ENCODE measurements at places on chromosomes 3 and 15. TPM values are rescaled to one million over a fixed set of nuclear protein-coding genes. Genes with fewer than 3 reads are reported as not detected.

GRCh38 chr3:14646589-14647413 is 4.8 kb upstream of the CCDC174 start:
- peaks cover 3% of the 10 kb centered on the region for H3K36me3 ChIP-seq
- no peak overlapping the region for H3K27ac ChIP-seq
- H3K4me3 ChIP-seq = no peak overlapping the region
- H3K27me3 ChIP-seq = peaks cover 15% of the 10 kb centered on the region

GRCh38 chr3:181694805-181695660 is 16.7 kb upstream of the SOX2 start:
- H3K4me1 ChIP-seq = peaks cover 8% of the 10 kb centered on the region
- no peak overlapping the region for H3K4me3 ChIP-seq
- no peak for DNase-seq
- peaks cover 53% of the 10 kb centered on the region for H3K27me3 ChIP-seq
- H3K27ac ChIP-seq = no peak overlapping the region

GRCh38 chr15:48425051-48425450 is 93.8 kb downstream of the DUT start:
- H3K4me1 ChIP-seq = peaks cover 2% of the 10 kb centered on the region
- no peak overlapping the region for H3K27ac ChIP-seq
- H3K4me3 ChIP-seq = no peak overlapping the region
- H3K27me3 ChIP-seq = no peaks in the 10 kb centered on the region
- DNase-seq = no peak
- no peaks in the 10 kb centered on the region for H3K36me3 ChIP-seq

GRCh38 chr15:32873284-32874114 is 155.7 kb downstream of the GREM1 start:
- no peaks in the 10 kb centered on the region for H3K4me1 ChIP-seq
- peaks cover 4% of the 10 kb centered on the region for H3K27me3 ChIP-seq
- no peak overlapping the region for H3K4me3 ChIP-seq
- no peak for DNase-seq
- H3K36me3 ChIP-seq = no peaks in the 10 kb centered on the region

- no peaks in the 10 kb centered on the region for H3K27me3 ChIP-seq
- H3K36me3 ChIP-seq = peaks cover 1% of the 10 kb centered on the region
- no peak for DNase-seq
- H3K4me1 ChIP-seq = peaks cover 14% of the 10 kb centered on the region
- H3K27ac ChIP-seq = no peak overlapping the region
- no peak overlapping the region for H3K4me3 ChIP-seq
These were observed 1064.9 kb downstream of the FHIT start for GRCh38 chr3:60186359-60186758.

DNA sequence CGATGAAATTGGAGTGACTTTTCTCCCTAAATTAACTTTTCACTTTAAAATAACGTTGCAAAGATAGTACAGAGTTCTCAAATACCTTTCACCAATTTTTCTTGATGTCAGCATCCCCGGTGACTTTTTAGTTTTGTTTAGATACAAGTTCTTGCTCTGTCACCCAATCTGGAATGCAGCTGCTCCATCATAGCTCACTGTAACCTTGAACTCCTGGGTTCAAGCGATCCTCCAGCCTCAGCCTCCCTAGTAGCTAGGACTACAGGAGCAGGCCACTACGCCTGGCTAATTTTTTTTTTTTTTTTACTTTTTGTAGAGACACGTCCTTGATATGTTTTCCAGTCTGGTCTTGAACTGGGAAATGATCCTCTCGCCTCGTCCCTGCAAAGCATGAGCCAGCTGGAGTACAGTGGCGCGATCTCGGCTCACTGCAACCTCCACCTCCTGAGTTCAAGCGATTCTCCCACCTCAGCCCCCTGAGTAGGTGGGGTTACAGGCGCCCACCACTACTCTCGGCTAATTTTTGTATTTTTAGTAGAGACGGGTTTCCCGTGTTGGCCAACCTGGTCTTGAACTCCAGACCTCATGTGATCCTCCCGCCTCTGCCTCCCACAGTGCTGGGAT is 747 bp downstream of the NSUN3 start:
- peaks cover 31% of the 10 kb centered on the region for H3K4me1 ChIP-seq
- peaks cover 52% of the 10 kb centered on the region for H3K36me3 ChIP-seq
- H3K27ac ChIP-seq = peak overlapping the region; percentile 98
- no peak for DNase-seq
- no peaks in the 10 kb centered on the region for H3K27me3 ChIP-seq

- peaks cover 8% of the 10 kb centered on the region for H3K27me3 ChIP-seq
- no peak overlapping the region for H3K4me3 ChIP-seq
- no peaks in the 10 kb centered on the region for H3K4me1 ChIP-seq
- no peak overlapping the region for H3K27ac ChIP-seq
- H3K36me3 ChIP-seq = no peaks in the 10 kb centered on the region
- DNase-seq = no peak
These were observed 95.8 kb upstream of the KLF13 start for GRCh38 chr15:31230630-31231485.

DNA sequence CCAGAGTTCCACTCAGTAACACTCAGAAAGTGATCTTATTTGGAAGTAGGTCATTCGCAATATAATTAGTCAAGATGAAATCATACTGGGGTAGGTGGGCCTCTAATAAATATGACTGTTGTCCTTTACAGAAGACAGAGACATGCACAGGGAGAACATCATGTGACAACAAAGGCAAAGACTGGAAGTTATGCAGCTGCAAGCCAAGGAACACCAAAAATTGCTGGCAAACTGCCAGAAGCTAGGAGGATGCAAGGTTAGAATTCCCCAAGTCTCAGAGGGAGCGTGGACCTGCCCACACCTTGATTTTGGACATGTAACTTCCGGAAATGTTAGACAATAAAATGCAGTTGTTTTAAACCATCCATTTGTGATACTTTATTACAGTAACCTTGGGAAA is 471.5 kb upstream of the AGTR1 start:
- H3K4me1 ChIP-seq = no peaks in the 10 kb centered on the region
- no peak for DNase-seq
- no peak overlapping the region for H3K27ac ChIP-seq
- H3K4me3 ChIP-seq = no peak overlapping the region

- H3K4me3 ChIP-seq = no peak overlapping the region
- H3K27me3 ChIP-seq = no peaks in the 10 kb centered on the region
- no peaks in the 10 kb centered on the region for H3K36me3 ChIP-seq
- H3K4me1 ChIP-seq = no peaks in the 10 kb centered on the region
These were observed 493.6 kb upstream of the ADAMTS9 start for GRCh38 chr3:65181391-65181871.

GRCh38 chr3:47261301-47261700 is 21.3 kb downstream of the KIF9 start:
- DNase-seq = no peak
- no peaks in the 10 kb centered on the region for H3K4me1 ChIP-seq
- no peaks in the 10 kb centered on the region for H3K27me3 ChIP-seq
- no peaks in the 10 kb centered on the region for H3K36me3 ChIP-seq
- H3K4me3 ChIP-seq = no peak overlapping the region

DNA sequence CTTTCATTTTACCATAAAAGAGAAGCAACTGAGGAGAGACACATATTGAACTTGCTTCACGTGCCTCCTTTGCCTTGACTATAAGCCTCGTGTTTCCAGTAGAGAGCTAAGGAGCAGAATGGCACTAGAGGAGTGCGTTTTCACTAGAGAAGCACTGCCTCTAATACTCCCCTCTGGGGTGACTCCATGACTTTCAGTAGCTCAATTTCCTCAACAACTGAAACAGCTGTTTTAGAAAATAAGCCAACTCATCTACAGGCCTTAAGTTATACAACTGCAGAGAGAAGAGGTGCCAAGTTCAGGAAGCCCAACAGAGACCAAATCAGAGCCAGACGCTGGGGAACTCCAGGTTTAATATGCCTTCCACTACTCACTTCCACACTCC is 1.9 kb downstream of the UBP1 start:
- H3K36me3 ChIP-seq = peaks cover 12% of the 10 kb centered on the region
- no peaks in the 10 kb centered on the region for H3K27me3 ChIP-seq
- H3K4me3 ChIP-seq = peak overlapping the region; percentile 82
- H3K4me1 ChIP-seq = peaks cover 54% of the 10 kb centered on the region
- peak overlapping the region; percentile 83 for H3K27ac ChIP-seq

- H3K4me3 ChIP-seq = no peak overlapping the region
- DNase-seq = no peak
- H3K27ac ChIP-seq = no peak overlapping the region
These were observed 142.8 kb downstream of the NUP210 start for GRCh38 chr3:13277196-13277813.

- H3K27ac ChIP-seq = no peak overlapping the region
- H3K4me3 ChIP-seq = no peak overlapping the region
- H3K36me3 ChIP-seq = no peaks in the 10 kb centered on the region
These were observed 86.8 kb downstream of the MYRIP start for GRCh38 chr3:39896184-39896583.

DNA sequence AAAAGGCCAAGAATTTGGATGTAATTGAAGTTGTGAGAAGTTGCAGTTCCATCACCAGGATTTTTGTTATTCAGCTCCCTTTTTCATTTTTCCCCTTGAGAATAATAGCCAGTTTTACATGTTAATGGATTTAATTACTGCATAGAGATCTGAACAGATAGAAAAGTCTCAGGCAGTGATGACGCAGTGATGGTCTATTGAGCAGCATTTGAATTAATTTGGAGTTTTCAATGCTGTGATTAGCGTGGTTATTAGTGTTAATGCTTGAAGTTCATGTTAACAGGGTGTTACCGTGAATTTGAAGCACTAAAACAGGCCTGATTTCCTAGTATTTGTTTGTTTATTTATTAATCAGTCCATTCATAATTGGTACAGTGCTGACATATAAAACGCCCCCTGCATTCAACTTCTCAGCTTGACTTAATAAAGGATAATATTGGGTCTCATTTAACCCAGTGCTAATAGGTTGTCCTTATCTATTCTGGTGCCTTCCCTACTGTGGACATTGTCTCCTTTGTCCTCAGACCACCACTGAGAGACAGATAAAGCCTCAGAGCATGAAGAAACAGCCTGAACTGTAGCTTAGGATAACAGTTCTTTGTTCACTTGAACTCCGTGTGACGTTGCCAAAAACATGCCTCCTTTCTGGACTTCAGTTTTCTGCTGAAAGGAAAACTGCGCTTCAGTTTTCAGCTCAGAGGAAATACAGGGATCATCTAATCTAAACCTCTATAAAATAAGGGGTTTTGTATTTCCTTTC is 82.4 kb downstream of the RTP4 start:
- H3K4me1 ChIP-seq = no peaks in the 10 kb centered on the region
- H3K27me3 ChIP-seq = peaks cover 6% of the 10 kb centered on the region
- H3K4me3 ChIP-seq = no peak overlapping the region
- no peaks in the 10 kb centered on the region for H3K36me3 ChIP-seq
- no peak for DNase-seq

DNA sequence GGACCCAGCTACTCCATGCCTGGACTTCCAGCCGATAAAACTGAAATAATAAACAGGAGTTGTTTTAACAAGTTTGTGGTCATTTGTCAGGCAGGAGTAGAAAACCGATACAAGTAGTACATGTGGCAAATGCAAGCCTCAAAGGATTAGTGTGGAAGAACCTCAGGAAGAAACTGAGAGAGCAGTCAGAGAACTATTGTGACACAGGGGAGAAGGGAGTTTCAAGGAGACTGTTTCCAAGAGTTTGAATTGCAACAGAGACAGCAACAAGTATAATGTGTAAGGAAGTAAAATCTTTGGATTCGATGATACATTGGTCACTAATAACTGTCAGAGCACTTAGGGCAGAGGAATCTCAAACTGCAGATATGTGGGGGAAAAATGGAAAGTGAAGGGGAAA is 450.6 kb upstream of the ARHGEF26 start:
- no peak for DNase-seq
- H3K36me3 ChIP-seq = no peaks in the 10 kb centered on the region
- no peak overlapping the region for H3K27ac ChIP-seq
- H3K4me1 ChIP-seq = no peaks in the 10 kb centered on the region

GRCh38 chr15:65303687-65304380 is 643 bp upstream of the RNU5B-1 start:
- peaks cover 2% of the 10 kb centered on the region for H3K36me3 ChIP-seq
- DNase-seq = no peak
- H3K27ac ChIP-seq = peak overlapping the region; percentile 95
- H3K4me3 ChIP-seq = peak overlapping the region; percentile 92

DNA sequence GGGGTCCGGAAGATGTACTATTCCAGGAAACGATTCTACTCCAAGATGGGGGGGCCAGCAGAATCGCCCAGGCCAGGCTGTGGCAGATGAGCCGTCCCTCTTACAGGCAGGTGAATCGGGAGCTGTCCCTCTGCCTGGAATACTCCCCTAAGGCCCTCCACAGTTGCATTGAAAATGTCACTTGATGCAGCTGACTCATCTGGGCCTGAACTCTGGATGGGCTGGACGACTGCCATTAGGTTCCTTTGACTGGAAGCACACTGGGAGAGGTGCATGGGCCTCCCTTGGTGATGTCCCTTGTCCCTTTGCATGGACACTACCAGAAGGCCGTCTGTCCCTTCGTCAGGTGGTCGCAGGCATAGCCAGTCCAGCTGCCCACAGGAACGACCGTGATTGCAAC is 69.6 kb upstream of the HRH1 start:
- H3K36me3 ChIP-seq = no peaks in the 10 kb centered on the region
- H3K27me3 ChIP-seq = no peaks in the 10 kb centered on the region
- DNase-seq = peak; percentile 4
- no peak overlapping the region for H3K27ac ChIP-seq
- H3K4me1 ChIP-seq = no peaks in the 10 kb centered on the region
- H3K4me3 ChIP-seq = no peak overlapping the region

GRCh38 chr3:160754371-160754854 is 1.6 kb upstream of the PPM1L start:
- peak overlapping the region; percentile 96 for H3K4me3 ChIP-seq
- no peaks in the 10 kb centered on the region for H3K36me3 ChIP-seq
- DNase-seq = peak; percentile 32
- peaks cover 23% of the 10 kb centered on the region for H3K27me3 ChIP-seq

DNA sequence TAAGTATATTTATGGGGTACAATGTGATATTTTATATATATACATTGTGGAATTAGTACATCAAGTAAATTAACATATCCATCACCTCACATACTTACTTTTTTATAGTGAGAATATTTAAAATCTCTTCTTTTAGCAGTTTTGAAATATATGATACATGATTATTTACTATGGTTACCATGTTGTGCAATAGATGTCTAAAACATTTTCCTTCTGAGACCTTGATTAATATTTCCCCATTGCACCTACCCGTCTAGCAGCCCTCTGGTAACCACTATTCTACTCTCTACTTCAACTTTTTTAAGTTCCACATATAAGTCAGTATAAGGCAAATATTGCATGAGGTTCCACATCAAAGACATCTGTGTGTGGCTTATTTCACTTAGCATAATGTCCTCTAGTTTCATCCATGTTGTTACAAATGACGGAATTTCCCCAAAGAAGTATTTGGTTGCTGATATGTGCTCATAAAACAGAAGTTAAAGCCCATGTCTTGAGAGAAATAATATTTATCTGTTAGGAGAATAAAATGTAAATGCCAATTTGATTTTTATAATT is 29.6 kb upstream of the NFKBIZ start:
- peaks cover 55% of the 10 kb centered on the region for H3K36me3 ChIP-seq
- no peak overlapping the region for H3K4me3 ChIP-seq
- DNase-seq = no peak

The PDCD6IP gene
- 166 TPM for total RNA-seq

The CYP1A2 gene
- not detected for total RNA-seq

The RPL22L1 gene
- total RNA-seq = 89.3 TPM

The SNTN gene
- not detected for total RNA-seq

The KIF7 gene
- total RNA-seq = 0.21 TPM

The ANKDD1A gene
- 9.1 TPM for total RNA-seq

The ALDH1A3 gene
- not detected for total RNA-seq

The PLD1 gene
- 1.1 TPM for total RNA-seq

The CLDN16 gene
- total RNA-seq = not detected

The STRA6 gene
- not detected for total RNA-seq

The LRTM1 gene
- total RNA-seq = not detected
